Vagina (tissue), 2 donors: ENCODE measurements at places on chromosomes 16 and 17.

- no peak for DNase-seq
Observed at GRCh38 chr17:39591958-39592954, 15.5 kb downstream of the NEUROD2 start.

GRCh38 chr16:88725609-88726407, 19.5 kb downstream of the CTU2 start:
- DNase-seq, result no peak

- no peak for DNase-seq
Observed at GRCh38 chr17:40023590-40024292, 8.5 kb downstream of the CSF3 start.

- DNase-seq, result no peak
Observed at GRCh38 chr17:11205659-11206058, 35.4 kb upstream of the SHISA6 start.

DNA sequence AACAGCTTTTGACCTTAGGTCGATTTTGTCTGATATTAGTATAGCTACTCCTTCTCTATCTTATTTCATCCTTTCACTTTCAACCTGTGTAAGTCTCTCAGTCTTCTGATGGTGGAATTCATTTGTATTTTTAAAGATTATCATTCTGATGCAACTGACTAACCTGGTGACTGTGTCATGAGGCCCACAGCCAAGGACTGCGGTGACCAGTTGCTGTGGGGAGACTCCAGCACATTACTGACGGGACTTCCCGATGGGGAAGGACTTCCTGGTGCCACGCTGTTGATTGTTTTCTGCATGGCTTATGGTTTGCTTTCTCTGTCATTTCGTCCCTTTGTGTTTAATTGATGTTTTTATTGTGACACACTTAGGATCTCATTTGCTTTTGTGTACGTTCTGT, 34.2 kb downstream of the RMI2 start:
- no peak for DNase-seq

DNA sequence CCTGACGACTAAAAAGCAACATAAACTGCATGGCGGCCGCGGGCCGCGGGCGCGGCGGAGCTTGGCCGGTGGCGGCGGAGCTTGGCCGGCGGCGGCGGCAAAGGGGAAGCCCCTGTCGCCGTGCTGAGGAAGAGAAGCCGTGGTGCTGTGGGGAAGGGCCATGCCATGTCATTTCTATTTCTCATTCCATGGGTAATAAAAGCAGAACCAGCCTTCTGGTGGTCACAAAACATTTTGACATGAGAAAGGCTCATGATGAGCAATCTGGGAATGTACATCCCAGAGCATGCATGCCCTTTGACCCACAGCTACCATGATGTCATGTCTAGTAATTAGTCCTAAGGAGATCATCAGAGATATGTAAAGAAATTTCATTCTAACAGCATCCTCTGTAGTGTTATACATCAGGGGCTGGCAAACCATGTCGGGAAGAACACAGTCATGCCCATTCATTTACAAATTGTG, 23.9 kb upstream of the HEATR6 start:
- DNase-seq, result peak; percentile 40

- no peak for DNase-seq
Observed at GRCh38 chr17:49694847-49695697, 12.7 kb downstream of the SLC35B1 start.

GRCh38 chr17:3693829-3694231, 2.1 kb downstream of the P2RX5 start:
- DNase-seq, result no peak

- DNase-seq, result no peak
Observed at GRCh38 chr16:50208460-50208931, 55.4 kb downstream of the TENT4B start.

- peak; percentile 22 for DNase-seq
Observed at GRCh38 chr16:73735018-73735417, 561.6 kb upstream of the PSMD7 start.

- no peak for DNase-seq
Observed at GRCh38 chr16:80084614-80085013, 456.2 kb upstream of the DYNLRB2 start.

DNA sequence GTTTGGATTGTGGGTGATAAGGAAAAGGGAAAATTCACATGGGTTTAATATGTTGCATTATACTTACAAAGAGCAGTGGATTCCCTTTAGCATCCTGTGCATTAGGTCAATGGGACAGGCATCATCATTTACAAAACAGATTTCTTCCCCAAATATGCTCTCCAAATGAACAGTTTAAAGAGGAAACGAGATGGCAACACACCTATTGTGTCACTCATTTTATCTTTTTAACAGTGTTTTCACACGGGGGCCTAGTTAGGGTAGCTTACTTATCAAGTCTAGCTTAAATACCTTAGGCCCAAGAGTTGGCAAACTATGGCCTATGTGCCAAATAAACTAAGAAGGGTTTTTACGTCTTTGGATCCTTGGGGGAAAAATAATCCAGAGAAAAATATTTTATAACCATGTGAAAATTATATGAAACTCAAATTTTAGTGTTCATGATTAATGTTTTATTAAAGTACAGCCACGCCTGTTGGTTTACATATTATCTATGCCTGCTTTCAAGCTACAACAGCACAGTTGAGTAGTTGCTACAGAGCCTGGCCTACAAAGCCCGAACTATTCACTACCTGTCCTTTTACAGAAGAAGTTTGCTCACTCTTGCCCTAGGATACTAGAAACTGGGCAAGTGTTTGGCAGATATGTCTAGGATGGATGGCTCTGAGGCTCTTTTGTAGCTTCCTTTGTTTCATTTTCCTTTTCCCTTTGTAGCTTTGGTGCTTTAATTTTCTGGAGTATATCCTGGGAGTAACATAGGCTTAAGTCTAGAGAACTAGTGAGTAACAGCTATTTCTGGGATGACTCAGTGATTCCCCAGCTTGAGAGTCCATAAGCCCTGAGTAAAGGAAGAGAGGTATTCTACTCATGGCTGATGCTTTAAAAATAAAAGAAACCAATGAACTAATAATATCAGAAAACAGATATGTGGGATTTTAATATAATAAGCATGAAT, 12.4 kb downstream of the NUP93 start:
- no peak for DNase-seq

DNA sequence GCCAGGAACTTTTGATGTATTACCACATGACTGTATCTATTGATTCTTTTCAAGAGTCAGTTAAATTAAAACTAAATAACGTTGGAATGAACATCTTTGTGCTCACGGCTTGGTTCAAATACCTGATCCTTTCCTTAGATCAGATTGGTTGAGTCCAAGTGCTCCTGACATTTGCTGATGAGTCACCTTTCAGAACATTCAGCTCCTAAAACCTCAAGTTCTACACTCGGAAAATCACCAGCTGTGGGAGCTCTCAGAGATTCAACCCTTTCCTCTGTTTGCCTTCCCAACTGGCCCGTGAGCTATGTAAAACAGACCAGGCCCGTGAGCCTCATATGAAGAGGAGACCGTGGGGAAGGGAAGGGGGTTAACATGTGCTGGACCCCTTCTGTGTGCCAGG, 68.1 kb downstream of the RTN4RL1 start:
- no peak for DNase-seq

DNA sequence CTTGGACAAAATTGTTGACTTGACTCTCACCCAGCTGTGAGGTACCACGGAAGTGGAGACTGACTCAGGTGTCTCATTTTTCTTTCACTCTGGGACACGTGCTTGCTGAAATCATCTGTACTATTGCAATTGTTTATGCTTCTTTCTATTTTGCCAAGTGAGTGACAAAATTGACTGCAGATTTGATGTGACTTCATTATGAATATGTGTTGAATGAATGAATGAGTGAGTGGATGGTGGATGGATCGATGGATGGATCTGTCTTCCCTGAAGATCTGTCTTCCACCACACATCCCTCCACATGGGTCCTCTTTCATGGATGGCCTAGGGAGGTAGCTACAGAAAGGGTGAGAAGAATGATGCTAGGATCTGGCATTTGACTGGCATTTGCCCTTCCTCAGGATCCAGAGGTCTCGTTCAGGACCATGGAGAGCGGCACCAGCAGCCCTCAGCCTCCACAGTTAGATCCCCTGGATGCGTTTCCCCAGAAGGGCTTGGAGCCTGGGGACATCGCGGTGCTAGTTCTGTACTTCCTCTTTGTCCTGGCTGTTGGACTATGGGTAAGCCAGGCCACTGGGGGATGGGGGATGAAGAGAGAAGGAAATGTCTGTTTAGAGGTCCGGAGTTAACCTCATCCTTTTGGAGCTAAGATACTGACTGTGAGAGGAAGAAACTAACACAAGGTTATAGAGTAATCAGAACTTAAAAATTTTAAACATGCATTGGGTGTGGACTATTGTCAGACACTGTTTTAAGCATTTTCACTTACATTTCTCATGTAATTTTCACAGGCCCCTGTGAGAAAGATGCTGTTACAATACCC, 12.7 kb downstream of the SLC5A11 start:
- DNase-seq, result no peak

DNA sequence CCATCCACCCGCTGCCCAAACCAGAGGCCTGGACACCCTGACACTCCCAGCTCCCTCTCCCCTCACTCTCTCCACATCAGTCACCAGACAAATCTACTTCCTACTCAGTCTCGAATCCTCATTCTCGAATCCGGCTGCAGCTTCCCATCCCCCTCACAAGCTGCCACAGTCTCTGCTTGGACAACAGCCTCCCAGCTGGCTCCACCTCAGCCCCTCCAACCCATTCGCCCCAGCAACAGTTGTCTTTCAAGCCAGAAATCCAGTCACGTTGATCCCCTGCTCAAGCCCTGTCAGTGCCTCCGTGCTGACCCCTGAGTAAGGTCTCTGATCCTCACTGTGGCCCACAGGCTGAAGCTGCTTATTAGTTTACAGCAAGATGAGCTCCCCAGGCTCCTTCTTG, 44.2 kb upstream of the MTSS2 start:
- DNase-seq, result no peak

GRCh38 chr17:20089756-20090547, 80.8 kb downstream of the SPECC1 start:
- peak; percentile 78 for DNase-seq

DNA sequence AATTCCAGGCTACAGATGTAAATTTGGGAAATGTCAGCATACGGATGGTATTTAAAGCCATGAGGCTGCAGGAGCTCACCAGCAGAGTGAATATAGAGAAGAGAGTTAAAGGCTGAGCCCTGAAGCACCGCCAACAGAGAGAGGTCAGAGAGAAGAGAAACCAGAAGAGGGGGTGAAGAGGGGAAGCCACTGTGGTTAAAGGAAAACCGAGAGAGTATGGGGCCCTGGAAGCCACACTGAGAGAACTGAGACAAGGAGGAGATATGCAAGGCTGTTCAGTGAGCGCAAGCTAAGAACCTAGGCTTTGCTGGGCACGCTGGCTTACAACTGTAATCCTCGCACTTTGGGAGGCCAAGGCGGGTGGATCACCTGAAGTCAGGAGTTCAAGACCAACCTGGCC, 24.6 kb downstream of the COPRS start:
- no peak for DNase-seq

DNA sequence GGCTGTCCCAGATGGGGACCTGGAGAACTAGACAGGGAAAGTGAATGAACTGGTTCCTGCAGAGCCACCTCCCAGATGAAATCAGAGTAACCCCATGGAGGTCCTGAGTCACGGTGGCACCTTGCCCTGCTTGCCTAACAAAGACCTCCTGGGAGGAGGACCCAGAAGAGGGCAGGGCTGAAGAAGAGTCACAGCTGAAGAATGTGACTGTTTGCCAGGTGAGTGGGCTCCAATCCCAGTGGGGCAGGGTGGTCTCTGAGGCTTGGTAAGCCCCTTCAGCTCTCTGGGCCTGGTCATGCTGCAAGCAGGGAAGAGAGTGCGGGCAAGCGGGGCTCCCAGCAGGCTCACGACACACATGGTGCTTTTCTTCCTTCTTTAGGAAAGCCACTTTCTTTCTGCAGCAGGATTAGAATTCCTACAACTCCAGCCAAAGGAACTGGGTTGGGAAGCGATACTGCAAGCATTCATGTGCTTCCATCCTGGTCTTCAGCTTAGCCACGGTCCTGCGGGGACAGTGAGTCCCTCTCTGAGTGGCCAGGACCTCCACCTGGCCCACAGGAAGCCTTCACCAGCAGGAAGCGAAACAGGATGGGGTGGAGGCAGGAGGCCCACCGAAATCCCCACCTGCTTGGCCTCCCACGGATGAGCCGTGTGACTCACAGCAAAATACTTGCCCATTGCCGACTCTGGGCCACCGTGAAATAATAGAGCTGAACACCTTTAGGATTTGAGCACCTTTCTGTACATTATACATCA, 4.3 kb downstream of the C16orf74 start:
- no peak for DNase-seq

GRCh38 chr16:79505344-79505743, 95.2 kb downstream of the MAF start:
- no peak for DNase-seq

DNA sequence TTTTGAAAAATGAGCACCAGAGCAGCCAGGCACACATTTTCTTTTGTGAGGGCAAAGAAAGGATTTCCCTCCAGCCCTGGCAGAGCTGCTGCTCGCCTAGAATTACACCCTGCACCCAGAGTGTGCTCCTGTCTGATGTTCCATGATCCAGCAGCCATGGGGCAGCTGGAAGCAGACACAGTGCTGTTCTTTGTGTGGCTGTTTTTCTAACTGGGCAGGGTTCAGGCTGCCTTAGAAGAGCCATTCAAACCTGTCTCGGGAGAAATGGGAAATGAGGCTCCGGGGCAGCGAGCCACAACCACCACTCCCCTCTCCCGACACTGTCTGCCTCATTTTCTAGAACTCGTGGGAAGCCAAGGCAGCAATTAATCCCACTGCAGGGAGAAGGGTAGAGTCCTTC, 28.9 kb downstream of the LITAF start:
- DNase-seq, result no peak

GRCh38 chr16:82329504-82330192, 159.6 kb upstream of the MPHOSPH6 start:
- no peak for DNase-seq
